ENCODE measurements at places on chromosomes 2 and 18.

- no peak for DNase-seq
These were observed 926.4 kb upstream of the FANCL start for GRCh38 chr2:59167514-59167913.

GRCh38 chr18:22324191-22325131 lies 93.3 kb downstream of the CTAGE1 start:
- DNase-seq, result no peak

DNA sequence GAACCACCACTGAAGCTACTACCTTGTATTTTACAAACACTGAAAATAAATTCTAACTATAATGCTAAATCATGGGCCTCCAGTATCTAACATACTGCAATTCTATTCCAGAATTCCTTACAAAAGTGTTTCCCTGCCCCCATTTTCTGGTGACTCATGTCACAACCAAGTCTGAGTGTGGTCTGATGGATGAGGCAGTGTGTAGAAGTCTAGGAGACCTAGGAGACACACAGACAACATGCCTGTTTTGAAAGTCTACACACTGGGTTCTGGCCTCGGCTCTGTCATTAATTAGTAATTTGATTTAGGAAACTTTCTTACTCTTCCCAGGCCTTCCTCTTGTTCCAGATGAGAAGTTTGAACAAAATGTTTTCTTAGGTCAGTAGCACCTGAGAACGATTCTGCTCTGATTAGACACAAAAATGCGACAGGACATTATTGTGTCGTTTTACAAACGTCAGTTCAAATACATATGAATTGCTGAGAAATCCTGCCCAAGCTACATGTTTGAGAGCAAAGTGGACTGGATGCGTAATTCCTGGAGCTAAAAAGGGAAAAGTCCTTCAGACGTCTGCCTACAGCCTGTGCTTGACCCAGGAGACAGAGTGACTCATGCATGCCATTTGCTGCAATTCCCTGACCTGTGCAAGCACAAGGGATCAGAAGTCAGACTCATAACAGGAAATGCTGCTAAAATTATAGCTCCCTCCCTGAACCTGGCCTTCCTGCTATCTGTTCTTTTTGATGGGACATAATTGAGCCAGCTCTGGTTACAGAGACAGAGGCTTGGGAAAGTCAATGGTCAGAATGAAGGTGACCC lies 494.4 kb downstream of the SOX11 start:
- no peak for DNase-seq

DNA sequence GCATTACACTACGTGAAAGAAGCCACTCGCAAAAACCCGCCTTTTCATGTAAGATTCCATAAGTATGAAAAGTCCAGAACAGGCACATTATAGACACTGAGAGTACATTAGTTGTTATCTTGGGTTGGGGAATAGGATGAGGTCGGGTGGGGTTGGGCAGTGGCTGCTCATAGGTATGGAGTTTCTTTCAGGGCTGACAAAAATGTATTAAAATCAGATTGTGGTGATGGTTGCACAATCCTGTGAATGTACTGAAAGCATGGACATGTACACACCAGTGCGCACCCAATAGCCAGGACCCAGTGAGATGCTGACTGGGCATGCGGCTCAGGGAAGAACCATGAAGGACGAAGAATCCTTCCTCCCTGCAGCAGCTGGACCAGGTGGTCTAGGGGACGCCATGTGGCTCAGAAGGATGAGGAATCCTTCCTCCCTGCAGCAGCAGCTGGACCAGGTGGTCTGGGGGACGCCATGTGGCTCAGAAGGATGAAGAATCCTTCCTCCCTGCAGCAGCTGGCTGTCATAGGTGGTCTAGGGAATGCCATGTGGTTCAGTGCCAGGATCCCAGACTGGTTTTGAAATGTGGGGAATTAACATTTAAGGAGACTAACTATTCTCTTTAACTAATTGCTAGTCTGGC lies 50.1 kb downstream of the MBP start:
- DNase-seq, result no peak
